SK-N-SH (cell line): ENCODE measurements at places on chromosomes 12 and 14. TPM values are rescaled to one million over a fixed set of nuclear protein-coding genes. Genes with fewer than 3 reads are reported as not detected.
A peak's percentile ranks its signal among the peaks of the same experiment; 100 is the strongest.

DNA sequence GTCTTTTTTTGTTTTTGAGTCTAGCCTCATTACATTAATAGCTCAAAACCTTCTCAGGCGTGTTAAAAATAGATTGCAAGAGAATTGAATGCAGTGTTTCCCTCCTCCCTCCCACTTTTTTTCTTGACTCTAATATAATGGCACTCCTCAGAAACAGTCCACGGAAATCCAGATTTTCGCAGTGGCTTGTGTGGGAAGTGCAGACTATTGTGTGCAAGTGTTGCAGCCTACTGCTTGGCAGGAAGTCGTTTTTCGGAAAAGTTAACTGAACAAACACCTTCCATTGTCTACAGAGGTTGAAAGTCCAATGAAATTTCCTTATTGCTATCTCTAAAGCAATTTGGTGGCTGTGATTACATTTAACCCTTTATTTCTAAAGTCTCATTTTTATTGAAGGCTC is 147.9 kb upstream of the E2F7 start:
- DNase-seq = no peak

DNA sequence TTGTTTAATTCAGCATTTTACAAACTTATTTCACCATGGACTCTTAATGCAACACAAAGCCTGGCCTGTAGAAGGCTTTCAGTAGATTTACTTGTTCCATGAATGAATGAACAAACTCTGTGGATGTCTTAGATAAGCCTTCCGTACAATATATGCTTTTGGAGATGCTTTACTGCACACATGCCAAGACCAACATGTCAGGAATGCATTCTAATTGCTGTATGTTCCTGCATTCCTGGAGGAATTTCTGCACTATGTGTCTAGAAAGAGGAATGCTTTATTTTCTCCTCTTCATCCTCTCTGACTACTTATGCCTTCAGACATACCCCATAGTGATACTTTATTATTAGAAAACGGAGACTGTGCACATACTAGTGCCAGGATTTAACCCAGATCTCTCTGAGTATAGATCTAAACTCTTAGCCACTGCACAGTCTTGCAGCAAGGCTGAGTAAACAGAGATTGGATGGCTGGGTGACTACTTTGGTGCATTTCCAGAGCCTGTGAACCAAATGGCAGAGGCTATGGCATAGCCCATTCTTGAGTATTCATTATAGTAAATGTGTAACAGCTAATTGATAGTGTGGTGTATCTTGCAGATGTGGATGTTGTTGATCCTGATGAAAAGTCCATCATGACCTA is 108.2 kb downstream of the SYNE2 start:
- no peak for DNase-seq

Gene CDKN3
- polyA plus RNA-seq = 25.5 and 26.7 TPM in 2 replicates

Gene FAM222A
- polyA plus RNA-seq = 1.6 and 4.2 TPM in 2 replicates

- no peak for DNase-seq
Observed at GRCh38 chr14:63210812-63211211, 6.6 kb downstream of the RHOJ start.

Gene TSPAN31
- 36.8 and 42.8 TPM in 2 replicates for polyA plus RNA-seq

DNA sequence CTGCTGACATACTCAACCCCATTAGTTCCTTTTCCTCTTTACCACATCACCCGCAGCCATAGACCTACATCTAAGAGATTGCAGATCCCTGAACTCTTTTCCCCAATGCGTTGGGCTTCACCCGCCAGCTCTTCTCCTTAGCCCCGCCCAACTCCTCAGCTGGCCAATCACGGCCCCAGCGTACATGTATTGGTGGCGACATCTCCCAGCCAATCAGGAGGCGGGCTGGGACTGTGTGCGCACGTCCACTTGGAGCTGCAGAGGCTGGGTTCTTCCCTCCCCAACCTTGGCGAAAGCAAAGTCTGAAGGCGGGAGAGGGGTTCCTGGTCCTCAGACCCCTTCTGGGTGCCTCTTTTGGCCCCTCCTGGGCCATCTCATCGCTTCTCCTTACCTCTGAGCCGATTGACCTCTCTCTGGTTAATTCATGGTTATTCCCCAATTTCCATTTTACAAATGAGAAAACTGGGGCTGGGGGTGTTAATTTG is 11.0 kb downstream of the PDE1B start:
- DNase-seq = peak; percentile 68

GRCh38 chr14:30221546-30221945 is 293.9 kb upstream of the PRKD1 start:
- DNase-seq = no peak

Gene OVCH1
- not detected in 2 replicates for polyA plus RNA-seq

- no peak for DNase-seq
Observed at GRCh38 chr12:78376257-78376656, 488.3 kb upstream of the SYT1 start.

Gene PYGL
- polyA plus RNA-seq = 60.2 and 66.4 TPM in 2 replicates

DNA sequence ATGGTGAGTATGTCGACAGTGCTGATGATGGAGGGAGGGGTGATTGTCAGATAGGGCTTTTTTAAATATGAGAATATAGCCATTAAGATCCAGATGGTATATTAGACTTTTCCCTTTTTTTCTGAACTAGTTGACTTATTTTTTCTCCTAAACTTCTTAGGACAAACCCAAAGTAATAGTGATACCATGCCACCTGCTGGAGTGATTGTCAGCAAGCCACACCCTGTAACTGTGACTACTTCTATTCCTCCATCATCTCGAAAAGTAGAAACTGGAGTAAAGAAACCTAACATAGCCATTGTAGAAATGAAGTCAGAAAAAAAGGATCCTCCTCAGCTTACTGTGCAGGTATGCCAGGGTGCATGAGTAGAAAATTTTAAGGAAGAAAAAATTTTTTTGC is 40.1 kb downstream of the KIAA0586 start:
- no peak for DNase-seq
